ENCODE measurements at places on chromosomes 6 and 20. TPM values are rescaled to one million over a fixed set of nuclear protein-coding genes. Genes with fewer than 3 reads are reported as not detected.

GRCh38 chr6:168167431-168168315, 88.7 kb upstream of the FRMD1 start:
- no peak for DNase-seq

DNA sequence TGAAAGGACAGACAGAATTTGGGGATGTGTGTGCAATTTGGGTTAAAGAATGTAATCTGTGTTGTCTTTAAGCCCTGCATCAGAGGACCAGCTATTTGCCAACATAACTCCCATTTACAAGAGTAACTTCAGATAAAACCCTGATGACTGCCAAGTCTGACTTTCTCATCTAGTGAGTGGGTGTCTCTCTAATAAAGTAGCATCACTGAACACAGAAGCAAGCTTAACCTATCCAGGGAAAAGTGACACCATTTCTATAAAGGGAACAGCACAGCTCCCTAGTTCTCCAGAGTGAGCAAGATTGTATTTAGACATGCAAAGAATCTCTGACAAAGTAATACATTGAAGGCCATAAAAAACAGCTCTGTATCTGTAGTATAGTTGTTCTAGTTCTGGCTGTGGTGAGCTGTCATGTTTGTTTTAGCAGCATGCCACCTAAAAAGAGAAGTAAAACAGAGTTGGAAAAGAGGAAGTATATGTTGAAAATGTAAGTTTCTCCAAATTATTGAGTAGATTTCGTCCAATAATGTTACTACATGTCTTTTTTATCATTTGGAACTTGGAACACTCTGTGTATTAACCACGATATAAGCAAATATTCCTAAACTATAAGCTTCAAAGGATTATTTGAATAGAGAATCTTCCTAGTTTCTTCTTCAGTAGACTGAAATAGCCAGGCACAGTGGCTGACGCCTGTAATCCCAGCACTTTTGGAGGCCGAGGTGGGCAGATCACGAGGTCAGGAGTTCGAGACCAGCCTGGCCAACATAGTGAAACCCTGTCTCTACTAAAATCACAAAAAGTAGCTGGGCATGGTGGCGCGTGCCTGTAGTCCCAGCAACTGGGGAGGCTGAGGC, 8.8 kb upstream of the PIM1 start:
- DNase-seq, result no peak

DNA sequence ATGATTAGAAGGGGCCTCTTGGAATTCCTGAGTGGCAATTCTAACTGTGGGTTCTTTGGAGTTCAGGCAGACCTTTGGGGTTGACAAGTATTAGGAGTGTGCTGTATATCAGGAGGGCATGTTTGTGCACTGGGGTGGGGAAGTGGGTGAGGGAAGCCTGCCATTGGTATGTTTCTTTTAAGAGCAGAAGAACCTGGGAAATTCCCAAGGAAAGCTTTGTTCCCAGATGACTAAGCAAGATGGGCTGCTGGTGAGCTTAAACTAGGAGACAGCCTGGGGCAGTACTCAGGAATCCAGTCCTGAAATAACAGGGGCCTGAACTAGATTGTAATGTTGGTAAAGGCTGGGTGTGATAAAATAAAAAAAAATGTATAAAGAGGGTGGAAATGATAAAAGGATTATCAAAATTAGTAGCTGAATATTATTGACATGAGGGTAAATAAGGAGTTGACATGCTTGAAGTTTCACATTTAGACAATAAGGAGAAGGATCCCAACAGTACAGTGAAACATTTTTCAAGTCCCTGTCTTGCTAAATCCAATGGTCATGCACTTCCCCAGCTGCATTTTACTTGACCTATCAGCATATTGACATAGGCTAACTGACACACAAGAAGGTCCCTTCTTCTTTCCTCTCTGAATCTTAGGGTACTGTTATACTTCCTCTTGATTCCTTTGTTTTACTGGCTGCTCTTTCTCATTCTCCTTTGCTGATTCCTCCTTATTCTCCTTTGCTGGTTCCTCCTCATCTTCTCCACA, 18.4 kb upstream of the IFNGR1 start:
- DNase-seq, result no peak

- no peak for DNase-seq
Measured at GRCh38 chr6:167528239-167528638, 203.4 kb downstream of the TTLL2 start.

FILIP1 gene
- polyA plus RNA-seq, result 57.6 TPM

DNA sequence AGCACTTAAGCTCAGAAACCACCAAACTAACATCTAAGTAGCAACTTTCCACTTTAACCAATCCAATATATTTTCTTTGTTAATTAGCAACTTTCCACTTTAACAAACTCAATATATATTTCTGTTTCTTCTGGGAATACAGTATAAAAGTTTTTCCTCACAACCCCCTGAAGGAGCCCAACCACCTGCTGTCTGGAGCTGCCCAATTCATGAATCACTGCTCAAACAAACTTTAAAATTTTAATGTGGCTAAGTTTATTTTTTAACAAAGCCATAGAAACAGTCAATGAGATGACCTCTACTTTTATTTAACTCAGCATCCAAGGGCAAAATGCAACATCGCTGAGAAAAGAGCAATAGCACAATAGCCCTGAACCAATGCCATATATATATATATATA, 500.1 kb downstream of the EPM2A start:
- DNase-seq, result no peak

DNA sequence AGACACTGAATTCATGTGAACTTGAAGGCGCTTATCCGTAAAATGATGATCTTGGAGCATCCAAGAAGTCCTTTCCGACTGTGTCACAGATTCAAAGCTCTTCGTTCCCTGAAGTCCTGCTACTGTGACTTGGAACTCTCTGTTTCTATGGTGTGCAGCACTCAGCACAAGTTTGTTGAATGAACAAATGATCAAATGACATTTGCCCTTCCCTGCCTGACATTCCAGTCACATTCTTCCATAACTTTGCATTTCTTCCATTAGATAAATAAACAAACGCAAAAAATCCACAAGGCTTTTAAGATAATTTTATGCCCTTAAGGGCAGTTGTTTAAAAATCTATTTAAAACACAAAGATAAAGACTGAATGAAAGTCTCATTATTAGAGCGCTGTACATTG, 39.9 kb downstream of the SGK1 start:
- DNase-seq, result no peak

OPN5 gene
- polyA plus RNA-seq, result 0.15 TPM

VNN1 gene
- polyA plus RNA-seq, result 0.28 TPM

- DNase-seq, result no peak
Measured at GRCh38 chr6:162697872-162698403, 29.6 kb downstream of the PRKN start.

PI16 gene
- polyA plus RNA-seq, result 13.6 TPM

GRCh38 chr6:11307226-11307625, 74.8 kb upstream of the NEDD9 start:
- no peak for DNase-seq
